ENCODE measurements at places on chromosomes 11 and 22.
A peak's percentile ranks its signal among the peaks of the same experiment; 100 is the strongest.

DNA sequence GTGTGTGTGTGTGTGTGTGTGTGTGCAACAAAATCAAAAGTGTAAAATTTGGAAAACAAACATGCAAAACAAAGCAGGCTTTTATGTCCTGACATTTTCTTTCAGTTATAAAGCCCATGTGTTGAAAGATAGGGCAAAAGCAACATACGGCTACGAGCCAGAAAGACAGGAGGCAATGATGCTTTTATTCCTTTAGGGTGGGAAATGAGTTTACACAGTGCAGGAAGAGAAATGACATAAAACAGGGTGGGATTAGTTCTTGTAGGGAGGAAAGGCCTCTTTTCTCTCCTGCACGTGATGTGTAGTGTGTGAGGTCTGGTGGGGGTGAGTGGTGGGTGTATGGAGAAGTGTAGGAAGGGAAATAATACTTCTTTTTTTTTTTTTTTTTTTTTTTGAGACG, 29.4 kb downstream of the IL18 start:
- DNase-seq: no peak

DNA sequence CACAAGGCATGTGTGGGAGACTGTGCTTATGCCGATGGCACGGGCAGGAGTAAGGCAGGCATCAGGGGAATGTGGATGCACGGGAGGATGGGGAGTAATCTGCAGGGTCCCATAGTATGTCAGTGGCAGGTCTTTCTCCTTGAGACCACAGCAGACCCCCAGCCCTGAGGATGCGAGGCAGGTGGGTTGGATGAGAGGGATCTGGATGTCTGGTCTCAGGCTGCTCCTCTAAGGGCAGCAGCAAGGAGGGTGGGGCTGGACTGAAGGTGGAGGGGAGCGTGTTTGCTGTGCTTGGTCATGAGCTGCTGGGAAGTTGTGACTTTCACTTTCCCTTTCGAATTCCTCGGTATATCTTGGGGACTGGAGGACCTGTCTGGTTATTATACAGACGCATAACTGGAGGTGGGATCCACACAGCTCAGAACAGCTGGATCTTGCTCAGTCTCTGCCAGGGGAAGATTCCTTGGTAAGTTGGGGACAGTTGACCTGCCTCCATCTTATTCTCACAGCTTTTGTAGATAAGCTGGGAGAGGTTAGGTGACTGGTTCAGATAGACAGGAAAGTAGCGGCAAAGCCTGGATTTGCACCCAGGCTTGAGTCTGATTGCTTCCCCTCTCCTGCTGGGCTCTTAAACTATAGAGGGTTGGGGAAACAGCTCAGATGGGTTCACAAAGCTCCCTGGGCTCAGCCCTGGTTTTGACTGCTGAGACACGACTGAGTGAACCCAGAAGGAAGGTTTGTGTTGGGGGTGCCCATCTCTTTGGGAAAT, at the start of gene APOL1:
Gene APOL1, plus strand, starts transcription at position 380 of the 769 bp plus-strand sequence. CDS start 1,823 bp downstream, outside the sequence.
- DNase-seq: peak; percentile 65

- DNase-seq: no peak
These were observed 108.4 kb downstream of the ARL14EP start for GRCh38 chr11:30431127-30431814.

- DNase-seq: no peak
These were observed 23.5 kb downstream of the TESMIN start for GRCh38 chr11:68727783-68728182.

GRCh38 chr11:13852481-13852880, 110.0 kb upstream of the SPON1 start:
- DNase-seq: no peak

DNA sequence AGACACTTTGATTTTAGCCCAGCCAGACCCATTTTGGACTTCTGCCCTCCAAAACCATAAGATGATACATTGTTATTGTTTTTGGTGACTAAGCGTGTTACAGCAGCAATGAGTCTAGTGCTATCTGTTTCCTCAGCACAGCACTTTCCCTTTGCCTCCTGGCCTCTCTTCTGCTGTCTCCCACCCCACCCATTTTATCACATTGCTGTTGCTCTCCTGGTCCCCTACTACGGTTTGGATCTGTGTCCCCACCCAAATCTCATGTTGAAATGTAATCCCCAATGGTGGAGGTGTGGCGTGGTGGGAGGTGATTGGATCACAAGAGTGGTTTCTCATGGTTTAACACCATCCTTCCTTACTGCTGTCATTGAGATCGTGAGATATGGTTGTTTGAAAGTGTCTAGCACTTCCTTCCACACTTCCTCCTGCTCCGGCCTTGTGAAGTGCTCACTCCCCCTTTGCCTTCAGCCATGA, 59.8 kb upstream of the CD82 start:
- no peak for DNase-seq

DNA sequence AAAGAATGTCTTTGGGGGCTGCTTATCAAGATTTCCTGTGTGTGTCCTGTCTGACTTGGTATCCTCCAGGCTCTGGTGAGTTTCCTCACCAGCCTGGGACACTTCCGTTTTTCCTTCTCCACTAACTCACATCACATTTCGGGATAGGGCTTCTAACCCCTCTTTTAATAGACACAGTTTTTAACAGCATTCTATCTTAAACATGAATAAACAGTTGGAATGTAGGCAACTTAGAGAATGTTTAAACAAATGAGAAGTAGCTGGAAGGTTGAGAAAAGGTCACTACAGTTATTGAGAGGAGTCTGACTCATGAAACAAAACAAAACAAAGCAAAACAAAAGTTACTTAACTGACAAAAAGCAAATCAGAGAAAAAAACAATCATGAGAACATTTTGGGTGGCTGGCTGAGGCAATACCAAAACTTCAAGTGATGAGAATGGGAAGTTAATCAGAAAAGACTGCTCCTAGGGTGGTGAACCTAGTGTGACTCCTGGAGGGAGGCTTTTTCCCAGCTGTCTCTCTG, 64.7 kb upstream of the CTSC start:
- DNase-seq: no peak

GRCh38 chr22:32920032-32920628, 118.6 kb downstream of the TIMP3 start:
- DNase-seq: peak; percentile 80

DNA sequence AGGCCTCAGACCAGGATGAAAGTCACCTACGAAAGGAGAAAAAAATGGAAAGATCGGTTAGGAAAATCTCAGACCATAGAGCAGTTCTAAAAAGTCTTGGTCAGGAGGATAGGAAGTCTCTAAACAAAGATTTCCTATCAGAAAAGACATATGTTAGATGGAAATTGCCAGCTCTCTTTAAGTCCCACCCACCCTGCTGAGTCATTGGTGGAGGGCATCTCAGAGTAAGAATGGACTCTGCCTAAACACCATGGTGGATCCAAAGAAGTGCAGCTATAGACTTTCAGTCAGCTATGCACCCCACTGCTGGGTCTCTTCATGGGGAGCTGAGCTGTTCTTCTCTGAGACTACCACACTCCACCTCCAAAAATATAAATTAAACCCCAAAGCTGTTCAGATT, 3.7 kb downstream of the OR8B2 start:
- DNase-seq: no peak

GRCh38 chr11:59289356-59290181, 69.1 kb upstream of the OR5AN1 start:
- no peak for DNase-seq

- no peak for DNase-seq
These were observed 13.7 kb downstream of the YWHAH start for GRCh38 chr22:31957970-31958594.

GRCh38 chr11:118705791-118706545, 26.5 kb upstream of the TREH start:
- no peak for DNase-seq

DNA sequence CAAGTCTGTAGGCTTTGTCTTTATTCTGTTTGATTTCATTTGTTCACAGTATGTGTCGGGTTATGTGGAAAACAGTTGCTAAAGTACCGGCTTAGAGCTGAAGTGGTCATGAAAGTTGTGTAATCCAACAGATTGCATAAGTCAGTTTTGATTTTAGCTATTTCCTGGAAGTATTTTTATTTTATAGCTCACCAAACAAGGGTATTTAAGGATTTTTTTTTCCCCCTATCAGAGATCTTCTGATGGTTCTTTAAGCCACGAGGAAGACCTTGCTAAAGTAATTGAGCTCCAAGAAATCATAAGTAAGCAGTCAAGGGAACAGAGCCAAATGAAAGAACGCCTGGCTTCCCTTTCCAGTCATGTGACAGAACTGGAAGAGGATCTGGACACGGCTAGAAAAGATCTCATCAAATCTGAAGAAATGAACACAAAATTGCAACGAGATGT, 55.9 kb downstream of the PPFIA1 start:
- no peak for DNase-seq

- no peak for DNase-seq
These were observed 58.2 kb downstream of the ZNF280B start for GRCh38 chr22:22450343-22450839.

DNA sequence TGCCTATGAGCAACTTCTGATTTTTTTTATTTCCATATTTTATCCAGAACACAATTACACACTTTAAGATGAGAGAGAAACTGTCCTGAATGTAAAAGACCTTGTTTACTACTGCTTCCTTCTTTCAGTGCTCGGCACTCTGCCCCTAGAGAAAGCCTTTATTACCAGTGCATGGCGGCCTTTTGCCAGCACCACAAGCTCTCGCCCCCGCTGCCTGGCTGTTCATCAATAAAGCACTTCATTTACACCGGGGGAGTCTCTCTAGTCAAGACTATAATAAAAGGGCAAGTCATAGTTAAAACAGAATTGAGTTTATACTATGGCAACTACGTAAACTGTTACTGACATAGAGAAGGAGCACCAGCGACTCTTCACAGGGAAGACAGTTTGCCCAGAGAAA, 259.5 kb downstream of the CADM1 start:
- DNase-seq: no peak

GRCh38 chr11:113778111-113778910, 1.3 kb upstream of the CLDN25 start:
- no peak for DNase-seq

- no peak for DNase-seq
These were observed 30.9 kb downstream of the POU2AF1 start for GRCh38 chr11:111348147-111348546.

All from ovary (tissue), 10 donors.